Thoracic aorta (tissue), 2 donors: ENCODE measurements at places on chromosomes 1 and 21.

DNA sequence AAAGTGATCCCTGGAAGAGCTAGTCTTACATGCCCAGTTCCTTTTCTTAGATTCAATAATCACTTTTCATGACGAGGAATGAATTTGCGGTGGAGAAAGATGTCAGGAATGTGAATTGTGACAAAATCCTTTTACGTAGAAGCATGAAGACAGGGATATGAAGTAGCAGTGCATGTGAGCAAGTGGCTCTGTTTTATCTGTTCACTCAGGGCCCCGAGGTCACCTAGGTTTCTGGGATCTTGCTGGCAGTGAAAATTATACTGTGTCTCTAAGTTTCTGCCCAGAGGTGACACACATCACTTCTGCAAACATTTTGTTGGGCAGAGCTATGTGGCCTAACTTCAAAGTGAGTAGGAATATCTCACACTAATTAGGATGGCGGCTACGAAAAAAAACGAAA is 79.3 kb downstream of the USP25 start:
- DNase-seq: no peak

DNA sequence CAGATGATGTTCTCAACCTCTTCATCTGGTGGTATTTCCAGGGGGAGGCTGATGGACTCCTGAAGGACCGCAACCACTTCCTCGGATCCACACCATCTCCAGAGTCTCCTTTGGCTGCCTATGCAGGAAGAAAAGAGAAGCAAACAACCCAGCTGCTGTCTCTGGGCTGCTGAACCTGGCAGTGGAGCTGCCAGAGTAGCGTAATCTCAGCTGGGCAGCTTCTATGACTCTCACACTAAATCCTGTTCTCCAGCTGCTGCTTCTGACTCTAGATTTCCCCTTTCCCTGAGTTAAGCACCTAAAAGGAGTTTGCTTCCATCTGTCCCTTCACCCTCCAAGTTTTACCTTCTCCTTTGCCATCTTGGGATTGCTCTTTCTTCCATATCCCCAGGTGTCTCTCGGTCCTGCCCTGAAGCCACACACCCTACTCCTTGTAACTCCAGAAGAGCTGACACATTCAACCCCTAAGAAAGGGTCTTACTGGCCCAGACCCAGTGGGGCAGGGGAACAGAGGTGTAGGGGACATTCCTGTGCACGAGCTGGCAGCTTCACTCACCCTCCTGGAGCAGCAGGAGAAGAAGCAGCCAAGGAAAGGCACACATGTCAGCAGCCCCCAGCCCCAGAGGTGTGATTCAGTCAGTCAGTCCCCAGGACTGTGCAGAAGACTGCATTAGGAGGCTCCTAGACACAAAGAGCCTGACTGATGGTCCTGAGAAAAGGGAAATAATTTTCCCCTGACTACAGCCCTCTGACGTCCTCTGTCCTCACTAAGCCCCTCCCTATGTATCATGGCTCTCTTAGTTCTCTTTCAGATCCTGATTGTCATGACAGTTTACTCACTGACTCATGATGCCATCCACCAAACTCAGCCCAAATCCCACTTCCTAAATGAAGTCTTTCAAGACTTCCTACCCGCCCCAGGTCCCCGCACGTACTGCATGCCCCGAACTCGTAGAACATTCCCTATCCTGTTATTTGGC is at the start of gene SLAMF9:
Gene SLAMF9 (minus strand): TSS at position 702 of the 980 bp plus-strand sequence. CDS start 100 bp downstream, at position 602.
- DNase-seq: no peak

DNA sequence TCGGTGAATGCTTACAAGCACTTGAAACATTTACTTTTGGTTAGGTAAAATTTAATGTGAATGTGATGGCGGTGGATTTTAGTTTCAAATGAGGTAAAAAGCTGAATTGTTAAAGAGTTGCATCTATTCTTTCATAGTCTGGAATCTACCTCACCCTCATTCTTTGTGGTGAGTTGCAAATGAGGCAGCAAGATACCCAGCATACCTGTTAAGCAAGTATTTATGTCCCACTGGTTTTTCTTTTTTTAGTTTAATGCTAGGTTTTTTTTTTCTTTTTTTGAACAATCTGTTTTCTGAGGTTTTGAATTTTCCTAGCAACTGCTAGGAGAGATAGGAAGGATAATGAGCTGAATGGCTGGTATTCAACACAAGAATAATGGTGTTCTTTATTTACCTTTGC is 127.9 kb upstream of the CACYBP start:
- DNase-seq: no peak

DNA sequence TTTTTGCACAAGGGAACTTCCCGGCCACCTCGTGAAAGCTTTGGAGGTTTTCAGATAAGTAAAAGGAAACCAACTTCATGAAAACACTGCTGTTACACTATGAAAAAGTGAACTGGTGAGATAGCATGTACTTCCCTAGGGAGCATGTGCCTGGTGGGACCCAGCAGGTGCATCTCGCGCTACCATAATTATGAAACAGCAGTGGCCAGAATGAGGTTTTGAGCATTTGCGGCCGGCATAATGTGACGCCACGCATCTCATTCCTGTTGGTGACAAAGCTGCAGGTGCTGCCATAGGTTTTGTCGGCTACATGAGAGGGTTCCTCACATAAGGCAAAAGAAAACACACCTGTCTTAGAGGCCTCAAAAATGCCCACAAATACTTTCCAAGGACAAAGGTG is 1.7 kb downstream of the KRTAP10-3 start:
- no peak for DNase-seq

DNA sequence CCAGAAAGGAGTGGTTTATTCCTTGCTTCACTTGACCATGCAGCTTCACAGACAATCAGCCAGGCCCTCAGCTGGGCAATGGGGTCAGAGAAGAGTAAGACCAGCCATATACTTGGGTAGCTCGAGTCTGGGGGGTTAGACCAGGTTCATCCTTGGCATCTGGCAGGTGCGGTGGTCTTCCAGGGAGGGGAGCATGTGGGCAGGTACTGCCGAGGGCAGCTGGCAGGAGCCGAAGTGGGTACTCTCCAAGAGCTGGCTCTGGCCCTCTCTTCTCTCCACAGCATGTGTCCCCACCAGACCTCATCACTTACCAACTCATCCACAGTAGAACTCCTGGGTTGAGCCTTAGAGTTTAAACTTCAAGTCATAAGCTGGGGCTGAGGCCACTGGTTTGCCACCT is 156.8 kb downstream of the FOXD2 start:
- no peak for DNase-seq

DNA sequence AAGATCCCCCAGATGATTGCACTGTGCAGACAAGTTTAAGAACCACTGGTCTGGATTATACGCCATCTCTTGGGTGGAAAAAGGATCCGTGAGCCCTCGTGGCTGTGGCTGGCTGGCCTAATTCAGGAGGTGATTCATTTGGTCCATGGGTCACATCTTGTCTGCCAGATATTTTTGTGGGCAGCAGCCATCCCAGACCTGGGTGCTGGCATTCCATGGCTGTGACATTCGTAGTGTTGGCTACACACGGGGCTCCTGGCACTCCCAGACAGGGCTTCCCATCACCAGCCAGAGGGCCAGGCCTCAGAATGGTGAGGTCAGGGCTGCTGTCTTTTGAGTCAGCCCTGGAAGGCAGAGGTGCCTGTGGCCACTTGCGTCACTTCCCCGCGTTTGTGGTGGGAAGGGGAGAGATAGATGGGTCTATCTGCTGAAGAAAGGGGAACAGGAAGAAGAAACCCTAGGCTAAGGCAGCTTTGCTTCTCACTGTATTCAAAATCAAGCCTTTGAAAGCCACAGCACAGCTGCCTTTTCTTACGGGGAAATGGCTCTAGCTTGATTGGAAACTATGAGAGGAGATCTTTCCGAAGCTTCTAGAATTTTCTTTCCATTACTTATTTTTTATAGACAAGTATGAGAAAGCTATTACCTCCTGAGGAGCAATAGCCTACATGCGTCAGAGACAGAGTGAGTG is 32.4 kb downstream of the EIF2D start:
- peak; percentile 49 for DNase-seq

- DNase-seq: no peak
Measured at GRCh38 chr1:111649648-111650047, 30.1 kb downstream of the RAP1A start.

- no peak for DNase-seq
Measured at GRCh38 chr1:207362962-207363860, 41.7 kb downstream of the CD55 start.
